ENCODE measurements at places on chromosomes 4 and X.

- DNase-seq, result no peak
Observed at GRCh38 chr4:159079074-159079473, 23.8 kb upstream of the RAPGEF2 start.

DNA sequence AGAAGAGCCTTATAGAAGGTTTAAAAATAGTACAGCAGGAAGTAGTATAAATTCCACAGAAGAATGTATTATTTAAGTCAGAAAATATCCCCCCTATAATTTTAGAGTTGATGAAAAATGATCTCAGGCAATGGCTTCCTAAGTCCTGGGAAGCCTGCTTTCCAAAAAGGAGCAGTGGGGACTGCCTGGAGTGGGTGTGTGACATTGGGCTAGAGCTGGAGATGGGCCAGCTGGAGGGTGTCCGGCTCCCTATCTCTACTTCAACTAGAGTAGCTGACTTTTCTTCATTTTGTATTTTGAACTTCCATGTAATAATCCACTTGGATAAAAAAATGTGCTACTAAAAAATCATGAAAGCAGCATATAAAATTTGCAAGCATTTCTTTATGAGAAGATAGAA, 253.9 kb downstream of the ANK2 start:
- DNase-seq, result no peak

DNA sequence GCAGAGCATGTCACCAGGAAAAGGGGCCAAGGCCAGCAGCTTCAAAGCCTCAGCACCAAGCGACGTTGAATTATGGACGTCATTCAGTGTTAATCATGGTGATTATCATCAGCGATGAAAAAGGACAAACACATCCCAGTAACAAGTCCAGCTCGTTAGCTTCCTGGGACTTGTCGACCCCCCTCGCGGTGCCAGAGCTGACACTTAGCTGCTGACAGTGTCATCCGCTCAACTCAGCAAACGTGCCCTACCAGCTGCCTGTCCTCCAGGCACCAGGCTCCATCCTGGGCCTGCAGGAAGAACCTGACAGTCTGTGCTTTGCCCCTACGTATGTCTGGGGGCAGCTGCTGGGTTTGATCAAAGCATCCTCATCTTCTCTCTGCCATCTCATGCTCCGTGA, 137.0 kb upstream of the PSAPL1 start:
- DNase-seq, result no peak

DNA sequence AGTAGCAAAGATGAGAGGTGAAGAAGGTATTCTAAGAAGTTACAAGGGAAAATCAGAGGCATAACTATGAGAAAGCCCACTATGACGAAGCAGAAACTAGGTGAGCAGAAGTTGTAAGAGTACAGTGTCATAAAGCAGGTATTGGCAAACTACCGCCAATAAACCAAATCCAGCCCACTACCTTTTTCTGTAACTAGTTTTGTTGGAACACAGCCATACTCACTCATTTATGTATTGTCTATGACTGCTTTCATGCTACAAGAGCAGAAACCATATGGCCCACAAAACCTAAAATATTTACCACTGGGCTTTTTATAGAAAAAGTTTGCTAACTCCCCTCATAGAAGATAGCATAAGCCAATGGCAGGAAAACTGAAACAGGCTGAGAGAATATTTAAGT, 31.8 kb upstream of the ZCCHC13 start:
- no peak for DNase-seq

- no peak for DNase-seq
Observed at GRCh38 chrX:41781500-41781899, 57.5 kb downstream of the GPR82 start.

DNA sequence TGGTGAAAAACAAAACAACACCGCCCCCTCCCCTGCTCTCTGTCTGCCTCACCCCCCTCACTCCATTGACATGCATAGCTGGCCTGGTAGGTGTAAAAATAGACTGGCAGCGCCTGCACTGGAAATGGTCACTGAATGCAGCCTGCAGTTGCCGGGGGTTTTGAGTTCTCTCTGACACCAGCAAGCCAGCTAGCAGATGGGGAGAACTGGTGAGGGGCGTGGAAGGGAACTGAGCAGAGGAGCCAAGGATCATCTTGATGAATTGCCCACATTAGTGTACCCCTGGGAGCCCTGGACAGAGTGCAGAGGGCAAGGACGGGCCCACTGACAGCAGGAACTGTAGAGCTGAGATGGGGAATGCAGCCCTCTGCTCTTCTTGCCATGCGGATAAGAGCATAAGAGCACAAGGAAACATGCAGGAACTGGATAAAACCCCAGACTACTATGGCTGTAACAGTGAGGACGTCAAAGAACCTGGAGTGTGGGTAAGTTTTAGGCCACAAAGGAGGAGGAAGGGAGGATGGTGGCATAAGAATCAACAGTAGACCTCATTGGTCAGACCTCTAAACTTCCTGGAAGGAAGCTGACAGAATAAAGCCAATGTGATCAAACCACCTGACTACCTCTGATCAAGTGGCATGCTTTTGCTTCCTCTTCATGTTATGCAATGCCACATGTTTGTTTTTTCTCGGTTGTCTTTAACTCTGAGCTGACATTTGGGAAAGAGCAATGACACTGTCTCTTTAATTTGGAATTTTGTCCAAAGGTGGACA, 96.3 kb downstream of the ANK2 start:
- no peak for DNase-seq

- DNase-seq, result no peak
Observed at GRCh38 chr4:158993891-158994290, 109.0 kb upstream of the RAPGEF2 start.

- DNase-seq, result no peak
Observed at GRCh38 chrX:23786268-23786815, 3.4 kb downstream of the SAT1 start.

DNA sequence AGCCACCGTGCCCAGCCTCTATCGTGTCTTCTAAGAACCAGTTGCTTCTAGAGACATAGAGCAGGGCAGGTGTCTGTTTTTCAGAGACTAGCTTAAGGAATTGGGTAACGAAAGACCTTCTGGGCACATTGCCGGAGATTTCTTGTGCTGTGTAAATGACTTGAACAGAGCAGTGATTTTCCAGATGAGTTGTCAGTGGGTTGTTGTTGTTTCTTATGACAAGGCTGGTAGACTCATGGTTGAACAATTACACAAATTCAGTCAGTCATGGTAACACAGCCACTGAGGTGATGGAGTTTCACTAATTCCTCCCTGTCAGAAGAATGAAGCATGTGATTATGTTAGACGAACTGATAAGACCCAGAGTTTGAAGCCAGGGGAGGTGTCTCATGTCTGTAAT, 20.5 kb upstream of the DDX3X start:
- DNase-seq, result peak; percentile 74

DNA sequence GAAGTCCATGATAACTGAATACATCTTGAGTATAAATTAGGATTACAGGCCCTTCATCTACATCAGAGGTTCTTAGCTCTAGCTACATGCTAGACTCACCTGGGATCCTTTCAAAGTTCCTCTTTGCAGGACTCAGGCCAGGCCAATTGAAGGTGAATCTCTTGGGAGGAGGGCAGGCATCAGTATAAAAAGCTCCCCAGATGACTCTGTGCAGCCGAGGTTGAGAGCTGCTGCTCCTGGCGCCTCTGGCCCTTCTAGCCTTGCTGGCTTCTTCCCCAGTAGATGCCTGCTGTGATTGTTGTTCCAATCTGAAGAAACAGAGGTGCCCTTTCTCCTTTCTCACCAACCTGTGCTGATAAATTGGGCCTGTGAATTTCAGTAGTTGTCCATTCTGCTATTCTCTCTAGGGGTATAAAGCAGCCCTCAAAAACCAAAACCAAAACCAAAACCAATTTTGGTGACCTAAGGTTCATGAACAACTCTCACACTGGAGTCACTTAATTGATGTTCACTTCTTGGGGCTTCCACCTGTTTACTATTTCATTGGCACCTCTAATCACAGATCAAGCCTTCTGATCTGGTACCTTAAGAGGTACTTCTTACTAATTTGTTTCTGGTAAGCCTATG, 78.7 kb downstream of the SUPT20HL2 start:
- DNase-seq, result no peak

GRCh38 chrX:71245159-71245558, 8.8 kb downstream of the ZMYM3 start:
- DNase-seq, result no peak

- DNase-seq, result no peak
Observed at GRCh38 chr4:3411676-3412075, 30.1 kb upstream of the HGFAC start.

DNA sequence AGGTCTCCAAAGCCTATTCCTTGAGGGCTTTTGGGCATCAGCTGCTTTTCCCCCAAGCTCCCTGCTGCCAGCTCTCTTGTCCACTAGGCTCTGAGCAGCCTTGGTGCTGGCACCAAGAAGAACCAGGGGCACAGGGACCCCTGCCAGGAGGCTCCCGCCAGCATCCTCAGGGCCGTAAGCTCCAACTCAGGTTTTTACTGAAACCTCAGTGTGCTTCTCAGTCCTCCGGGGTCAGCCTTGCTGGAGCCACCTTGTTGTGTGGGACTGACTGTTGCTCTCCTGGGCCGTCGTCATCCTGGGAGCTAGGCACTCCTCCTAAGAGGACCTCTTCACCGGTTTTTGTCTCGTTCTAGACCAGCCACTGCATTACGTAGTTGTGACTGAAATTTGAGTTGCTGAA, 38.9 kb downstream of the NOP14 start:
- no peak for DNase-seq

DNA sequence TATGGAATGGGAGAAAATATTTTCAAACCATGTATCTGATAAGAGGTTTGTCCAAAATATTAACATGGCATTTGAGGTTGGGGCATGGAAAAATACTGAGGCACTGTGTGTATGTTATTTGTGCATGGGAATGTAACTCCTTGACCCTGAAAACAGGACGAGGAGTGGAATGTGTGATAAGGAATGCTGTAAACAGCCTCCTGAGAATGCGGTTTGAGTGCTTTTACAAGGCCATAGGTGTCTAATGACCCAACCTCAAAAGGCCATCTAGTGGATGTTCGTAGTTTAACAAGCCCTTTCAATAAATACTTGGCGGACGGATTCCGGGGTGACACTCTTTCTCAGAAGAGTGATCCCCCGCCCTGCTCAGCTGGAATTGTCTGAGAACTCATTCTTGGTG, 162.9 kb upstream of the USP9X start:
- DNase-seq, result no peak

DNA sequence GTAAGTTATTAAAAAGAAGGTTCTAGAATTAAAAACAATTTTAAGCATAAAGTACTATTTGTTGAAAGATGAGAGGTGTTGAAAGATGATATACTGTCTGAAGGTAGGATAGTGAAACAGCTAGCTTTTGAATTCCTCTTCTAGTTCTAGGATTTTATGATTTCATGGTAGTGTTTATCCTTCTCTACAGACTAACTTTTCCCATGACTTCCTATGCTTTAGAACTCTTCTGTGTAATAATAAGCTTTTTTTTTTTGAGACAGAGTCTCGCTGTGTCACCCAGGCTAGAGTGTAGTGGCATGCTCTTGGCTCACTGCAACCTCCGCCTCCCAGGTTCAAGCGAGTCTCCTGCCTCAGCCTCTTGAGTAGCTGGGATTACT, 96.0 kb upstream of the NUDT6 start:
- DNase-seq, result no peak

- no peak for DNase-seq
Observed at GRCh38 chr4:56082829-56083228, 134.1 kb downstream of the CEP135 start.

DNA sequence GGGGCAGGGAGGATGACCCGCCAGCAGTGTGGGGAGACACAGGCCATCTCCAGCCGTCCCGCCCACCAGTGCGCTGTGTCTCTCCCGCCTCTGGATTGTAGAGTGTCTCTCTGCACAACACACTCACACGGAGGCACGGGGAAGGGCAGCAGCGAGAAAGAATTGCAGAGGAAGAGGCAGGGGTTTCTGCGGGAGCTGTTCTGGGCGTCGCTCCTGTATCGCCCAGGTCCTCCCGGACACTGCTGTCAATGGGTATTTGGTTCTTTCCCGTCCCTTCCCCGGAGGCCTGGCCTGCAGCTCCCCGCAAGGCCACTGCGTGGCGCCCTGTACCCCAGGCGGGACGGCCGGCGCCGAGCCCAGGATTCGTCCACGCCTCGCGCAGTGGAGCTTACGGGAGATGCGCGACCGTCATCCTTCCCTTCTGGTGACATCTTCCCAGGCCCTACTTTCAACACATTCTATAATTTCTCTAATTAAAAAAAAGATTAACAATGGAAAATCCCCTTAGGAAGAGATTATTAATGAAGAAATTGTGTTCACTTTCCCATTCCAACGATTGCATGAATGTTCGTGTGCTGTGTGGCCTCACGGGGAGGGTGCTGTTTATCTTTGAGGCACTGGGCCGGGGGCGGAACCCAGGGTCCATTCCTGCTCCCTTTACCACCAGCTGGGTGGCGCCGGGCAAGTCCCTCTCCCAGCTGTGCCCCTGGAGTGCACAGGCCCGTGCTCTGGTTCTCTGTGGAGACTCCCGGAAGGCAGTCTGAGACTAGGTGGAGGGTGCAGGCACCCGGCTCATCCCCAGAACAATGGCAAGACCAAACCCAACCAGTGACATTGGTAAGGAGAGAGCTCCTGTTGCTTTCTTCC, 95.7 kb downstream of the CPZ start:
- no peak for DNase-seq

DNA sequence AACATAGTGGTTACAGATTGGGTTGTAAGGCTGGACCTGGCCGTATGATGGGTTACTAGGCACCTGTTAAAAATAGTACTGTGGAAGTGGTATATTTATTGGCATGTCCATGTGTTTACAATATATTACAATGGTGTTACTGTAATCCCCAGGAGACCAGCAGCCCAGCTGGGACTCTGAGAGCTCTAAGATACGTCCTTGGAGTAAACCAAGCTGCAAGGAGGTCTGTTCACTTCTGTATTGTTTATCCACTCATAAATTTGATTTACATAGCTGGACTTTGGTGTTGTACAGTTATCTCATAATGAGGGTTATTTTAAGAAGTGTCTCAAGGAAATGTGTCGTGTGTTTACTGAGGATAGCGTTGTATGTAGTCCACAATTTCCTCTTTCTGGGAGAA, 93.8 kb downstream of the TBL1X start:
- no peak for DNase-seq

DNA sequence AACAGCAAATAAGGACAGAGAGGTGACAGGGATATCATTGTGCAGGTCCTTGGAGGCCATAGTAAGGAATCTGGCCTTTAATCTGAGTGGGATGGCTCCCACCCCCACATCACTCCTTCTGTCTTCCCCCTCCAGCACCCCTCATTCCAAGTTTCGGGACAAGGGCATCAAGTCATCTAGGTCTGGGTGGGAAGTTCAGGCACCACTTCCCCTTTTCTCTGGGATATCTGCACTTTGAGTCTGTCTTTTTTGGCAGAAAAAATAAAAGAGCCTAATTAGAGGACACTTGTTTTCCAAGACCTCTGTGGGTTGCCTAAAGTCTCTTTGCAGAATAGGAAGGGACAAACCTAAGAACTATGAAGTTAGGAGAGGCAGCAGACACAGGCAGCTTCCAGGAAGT, 60.1 kb downstream of the FUNDC1 start:
- no peak for DNase-seq
